ENCODE measurements at places on chromosomes 3 and 15.

GRCh38 chr3:178055939-178056338, 480.3 kb upstream of the KCNMB2 start:
- no peak for DNase-seq

DNA sequence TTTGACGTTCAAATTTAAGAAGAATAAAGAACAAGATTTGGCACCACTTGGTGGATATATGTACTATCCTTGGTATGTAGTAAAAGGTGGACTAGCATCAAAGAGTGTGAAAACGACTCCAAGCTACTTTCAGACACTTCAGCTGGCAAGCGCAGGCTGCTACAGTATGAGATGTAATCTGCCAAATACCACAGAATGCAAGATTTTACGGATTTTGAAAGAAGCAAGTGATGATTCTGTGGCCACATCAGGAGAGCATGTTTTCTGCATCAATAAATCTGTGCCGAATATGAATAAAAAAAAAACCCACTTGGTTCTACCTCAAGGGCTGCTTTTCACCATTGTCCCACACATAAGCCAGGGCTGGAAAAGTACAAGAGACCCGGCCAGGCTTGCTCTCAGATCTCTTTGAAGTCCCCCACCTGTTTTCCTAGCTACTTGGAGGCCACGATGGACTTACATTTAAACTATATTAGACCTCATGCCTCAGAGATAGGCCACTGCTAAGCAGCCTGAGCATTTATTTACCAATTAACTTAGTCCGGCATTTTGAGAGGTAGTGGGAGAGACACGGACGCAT, 37.4 kb downstream of the MYO1E start:
- no peak for DNase-seq

DNA sequence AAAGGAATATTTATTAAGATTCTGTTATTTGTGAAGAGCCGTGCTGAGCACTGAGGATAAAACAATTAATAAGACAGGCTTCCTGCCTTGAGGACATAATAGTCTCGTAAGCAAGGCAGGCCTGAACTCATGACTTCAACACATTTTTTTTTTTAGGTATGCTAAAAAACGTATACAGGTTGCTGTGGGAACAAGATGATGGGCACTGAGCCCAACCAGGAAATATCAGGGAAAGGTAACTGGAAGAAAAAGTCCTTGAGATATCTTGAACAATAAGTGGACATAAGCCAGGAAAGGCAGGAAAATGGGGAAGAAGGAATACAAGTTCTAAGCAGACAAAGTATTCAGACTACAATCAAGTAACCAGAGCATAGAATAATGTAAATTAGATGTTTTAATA, 26.1 kb downstream of the CERS3 start:
- no peak for DNase-seq

DNA sequence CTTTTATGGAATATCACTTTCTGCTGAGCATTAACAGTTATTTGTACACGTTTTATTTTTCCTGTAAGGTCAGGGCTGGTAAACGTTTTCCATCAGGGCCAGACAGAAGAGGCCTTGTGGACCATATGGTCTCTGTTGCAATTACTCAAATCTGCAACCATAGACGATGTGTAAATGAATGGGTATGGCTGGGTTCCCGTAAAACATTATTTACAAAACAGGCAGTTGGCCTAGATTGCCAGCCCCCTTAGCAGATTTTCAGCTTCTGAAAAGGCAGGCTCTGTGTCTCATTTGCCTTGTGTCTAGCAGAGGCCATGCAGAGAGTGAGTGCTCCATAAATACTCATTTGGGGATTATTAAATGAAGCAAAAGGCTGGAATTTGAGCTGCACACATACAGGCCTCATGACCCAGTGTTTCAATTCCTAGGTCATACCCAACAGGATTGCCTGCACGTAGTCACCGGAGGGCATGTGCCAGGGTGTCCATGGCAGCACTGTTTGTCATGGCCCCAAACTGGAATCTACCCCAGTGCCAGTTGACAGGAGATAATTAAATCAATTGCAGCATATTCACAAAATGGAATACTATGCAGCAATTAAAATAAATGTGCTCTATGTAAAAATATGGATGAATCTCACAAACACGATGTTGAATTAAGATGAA, 51.3 kb downstream of the GPD1L start:
- no peak for DNase-seq

GRCh38 chr3:51384055-51384725, 901 bp upstream of the MANF start:
- DNase-seq: peak; percentile 45

- no peak for DNase-seq
Measured at GRCh38 chr3:54963641-54964040, 35.8 kb upstream of the LRTM1 start.

- DNase-seq: no peak
Measured at GRCh38 chr3:52978109-52978754, 67.6 kb downstream of the SFMBT1 start.

GRCh38 chr3:48468329-48468731, 21.8 kb downstream of the ATRIP start:
- DNase-seq: no peak

GRCh38 chr3:64694114-64694513, 6.3 kb upstream of the ADAMTS9 start:
- DNase-seq: no peak

GRCh38 chr15:96687388-96688107, 357.0 kb downstream of the NR2F2 start:
- no peak for DNase-seq

GRCh38 chr3:196486263-196486662, 17.3 kb downstream of the RNF168 start:
- no peak for DNase-seq

- DNase-seq: no peak
Measured at GRCh38 chr15:52786436-52787122, 3.6 kb downstream of the ONECUT1 start.

DNA sequence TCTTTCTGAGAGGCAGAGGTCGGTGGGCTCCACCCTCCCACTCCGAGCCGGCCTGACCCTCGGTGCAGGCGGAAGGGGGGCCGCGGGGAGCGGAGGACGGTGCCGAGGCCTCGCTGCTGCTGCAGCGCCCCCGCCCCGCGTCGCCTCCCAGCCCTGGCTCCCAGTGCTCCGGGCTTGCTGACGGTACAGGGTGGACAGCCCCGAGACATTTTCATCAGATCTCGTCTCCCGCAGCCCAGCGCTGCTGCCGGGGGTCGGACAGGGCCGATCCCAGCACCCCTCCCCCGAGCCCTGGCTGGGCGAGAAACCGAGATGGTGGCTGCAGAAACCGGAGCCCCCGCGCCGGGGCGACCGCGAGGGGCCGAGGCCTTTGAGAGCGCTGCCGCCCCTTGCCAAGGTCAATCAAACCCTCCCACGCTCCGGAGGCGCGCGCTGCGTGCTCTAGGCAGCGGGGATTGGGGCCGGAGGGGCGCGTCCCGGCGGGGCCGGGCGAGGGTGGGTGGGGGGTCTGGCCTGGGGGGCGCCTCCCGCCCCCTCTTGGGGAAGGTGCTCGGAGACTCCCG, 42.5 kb downstream of the EPHB3 start:
- DNase-seq: no peak

DNA sequence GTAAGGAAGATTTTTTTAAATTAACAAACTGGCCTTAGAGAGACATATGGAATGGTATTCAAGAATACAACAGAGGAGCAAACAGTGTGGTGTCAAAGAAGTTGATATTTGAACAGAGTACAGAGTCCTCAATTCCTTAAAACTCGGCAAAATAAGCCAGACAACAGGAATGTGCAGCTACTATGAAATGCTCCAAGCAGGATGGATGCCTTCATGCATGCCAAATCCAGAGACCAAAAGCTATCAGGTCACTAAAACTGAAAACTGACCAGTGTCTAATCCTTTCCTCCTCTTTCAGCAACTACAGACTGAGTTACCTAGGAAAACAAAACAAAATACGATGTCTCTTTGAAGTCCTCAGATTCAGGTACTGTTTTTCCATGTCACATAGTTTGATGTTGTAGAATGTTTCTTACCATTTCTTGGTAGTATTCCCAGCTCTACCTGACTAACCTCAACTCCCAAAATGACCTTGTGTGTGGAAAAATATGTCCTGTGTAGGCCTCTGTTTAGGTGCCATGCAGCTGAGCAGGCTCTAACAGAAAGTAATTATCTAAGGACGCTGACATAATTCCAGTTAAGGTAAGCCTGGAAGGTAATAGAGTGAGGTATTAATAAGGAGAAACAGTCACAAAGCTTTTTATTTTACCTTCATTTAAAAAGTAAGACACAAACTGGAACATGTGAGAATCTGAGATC, 46.9 kb downstream of the TBL1XR1 start:
- no peak for DNase-seq
